Head of caudate nucleus (tissue), 42 donors: ENCODE measurements at places on chromosomes 7 and 10.

- no peak for DNase-seq
Observed at GRCh38 chr7:935874-936385, 18.6 kb downstream of the ADAP1 start.

DNA sequence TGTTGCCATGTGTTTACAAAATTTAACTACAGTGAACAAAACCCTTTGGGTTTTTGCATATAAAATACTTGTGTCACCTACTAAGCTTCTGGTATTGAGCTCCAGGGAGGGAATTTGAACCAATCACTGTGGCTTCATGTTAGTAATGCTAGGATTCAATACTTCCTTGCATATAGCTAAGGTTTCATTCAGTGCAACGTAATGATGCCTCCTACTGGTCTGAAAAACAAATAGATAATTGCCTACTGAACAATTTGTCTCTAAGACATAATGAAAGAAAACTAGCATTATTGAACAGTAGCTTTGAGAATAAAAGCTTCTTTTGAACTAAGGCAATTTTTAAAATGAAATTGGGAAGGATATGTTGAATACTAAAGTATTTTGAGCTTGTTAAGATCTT, 244.4 kb downstream of the ZWINT start:
- no peak for DNase-seq

- no peak for DNase-seq
Observed at GRCh38 chr7:102077081-102077480, 209.6 kb upstream of the SH2B2 start.

DNA sequence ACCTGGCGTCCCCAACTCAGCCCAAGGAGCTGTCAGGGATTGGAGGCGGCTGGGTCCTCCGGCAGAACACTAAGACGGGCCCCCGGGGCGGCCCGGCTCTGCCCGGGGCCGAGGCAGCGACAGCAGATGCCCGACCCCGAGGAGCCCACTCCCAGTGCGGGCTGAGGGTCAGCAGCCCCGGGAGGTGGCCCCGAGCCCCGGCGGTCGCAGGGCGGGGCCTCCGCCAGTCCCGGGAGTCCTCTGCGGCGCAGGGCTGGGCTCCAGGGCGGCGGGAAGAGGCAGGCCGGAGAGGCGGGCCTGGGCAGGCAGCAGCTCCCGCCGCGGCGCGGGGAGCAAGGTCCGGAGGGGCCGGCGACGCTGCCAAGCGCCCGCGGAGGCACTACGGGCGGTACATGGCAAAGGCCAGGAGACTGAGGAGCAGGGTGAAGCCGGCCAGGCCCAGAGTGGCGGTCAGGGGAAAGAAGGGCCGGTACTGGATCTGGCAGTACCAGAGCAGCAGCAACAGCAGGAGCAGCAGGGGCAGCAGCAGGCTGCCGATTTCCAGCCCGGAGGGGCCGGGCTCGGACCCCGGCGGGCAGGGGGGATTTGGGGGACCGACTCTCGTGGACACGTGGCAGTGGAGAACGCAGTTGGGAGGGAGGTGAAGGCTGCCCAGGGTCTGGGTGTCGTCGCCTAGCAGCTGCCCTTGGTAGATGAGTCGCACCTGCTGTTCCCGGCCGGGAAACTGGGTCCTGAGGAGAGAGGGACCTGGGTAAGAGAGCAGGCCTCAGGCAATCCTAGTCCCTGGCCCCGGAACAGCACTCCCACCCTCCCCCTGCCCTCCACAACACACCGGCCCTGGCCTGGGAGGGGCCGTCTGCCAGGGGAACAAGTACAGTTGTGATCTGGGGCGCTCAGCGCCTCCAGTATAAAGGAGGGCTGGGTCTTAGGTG, 827 bp upstream of the FASTK start:
- DNase-seq: no peak

- no peak for DNase-seq
Observed at GRCh38 chr7:95921543-95921942, 149.2 kb downstream of the DYNC1I1 start.

GRCh38 chr7:43784030-43784584, 25.6 kb downstream of the BLVRA start:
- DNase-seq: no peak

DNA sequence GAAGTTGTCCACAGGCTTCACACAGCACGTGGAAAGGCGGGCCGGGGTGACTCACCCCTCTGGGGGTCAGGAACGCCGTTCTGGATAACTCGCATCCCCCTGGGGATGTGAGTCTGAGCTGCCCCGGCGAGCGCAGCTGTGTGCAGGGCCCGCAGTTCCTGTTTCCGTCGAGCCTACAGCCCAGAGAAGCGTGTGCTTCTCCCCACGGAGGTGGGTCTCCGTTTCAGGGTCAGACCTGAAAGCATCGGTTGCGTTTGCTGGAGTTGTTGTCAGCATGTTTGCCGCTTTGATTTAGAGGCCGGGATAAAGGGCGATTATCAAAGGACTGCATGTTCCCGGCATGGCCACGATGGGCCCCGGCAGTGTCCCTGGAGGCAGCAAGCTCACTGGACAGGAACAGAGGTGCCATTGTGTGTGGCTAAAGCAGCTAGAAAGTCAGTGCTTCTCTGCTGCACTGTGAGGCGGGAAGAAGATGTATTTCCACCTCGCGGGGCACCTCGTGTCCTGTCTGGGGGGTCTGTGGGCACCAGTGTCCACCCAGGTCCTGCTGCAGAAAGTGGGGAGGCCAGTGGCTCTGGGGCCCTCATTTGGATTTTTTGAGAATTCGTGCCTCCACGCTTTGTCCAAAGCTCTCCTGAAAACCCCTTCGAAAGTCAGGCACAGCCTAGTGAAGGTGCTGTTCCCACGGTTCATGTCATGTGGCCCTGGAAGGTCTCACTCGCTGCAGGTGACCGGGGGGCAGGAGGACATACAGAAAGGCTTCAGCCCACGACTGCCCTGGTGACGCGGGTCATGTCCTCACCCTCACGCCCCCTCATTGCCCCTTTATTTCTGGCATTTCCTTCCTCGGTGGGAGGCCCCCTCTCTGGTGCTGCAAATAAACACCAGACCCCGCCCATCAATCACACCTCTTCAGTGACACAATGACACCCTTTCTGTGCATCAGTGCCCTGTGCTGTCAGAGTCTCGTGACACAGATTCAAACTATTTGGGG, 27.4 kb upstream of the GDI2 start:
- DNase-seq: peak; percentile 59

- DNase-seq: no peak
Observed at GRCh38 chr7:13466874-13467547, 522.5 kb downstream of the ETV1 start.

DNA sequence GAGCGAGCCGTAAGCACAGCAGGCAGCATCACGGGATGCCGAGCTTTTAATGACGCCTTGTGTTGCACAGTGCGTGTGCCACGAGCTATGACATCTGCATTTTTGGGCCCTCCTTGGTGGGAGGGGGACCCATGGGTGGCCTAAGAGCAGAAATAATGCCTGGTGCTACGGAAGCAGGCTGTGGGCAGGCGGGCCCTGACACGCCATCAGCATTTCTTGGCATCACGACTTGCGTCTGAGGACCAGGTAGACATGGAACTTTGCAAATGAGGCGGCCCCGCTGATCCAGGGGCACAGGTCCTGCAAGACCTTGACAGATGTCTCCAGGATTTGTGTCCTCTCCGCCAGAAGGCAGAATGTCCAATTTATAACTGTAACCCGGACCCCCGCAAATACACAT, 117.8 kb upstream of the RNF32 start:
- no peak for DNase-seq

DNA sequence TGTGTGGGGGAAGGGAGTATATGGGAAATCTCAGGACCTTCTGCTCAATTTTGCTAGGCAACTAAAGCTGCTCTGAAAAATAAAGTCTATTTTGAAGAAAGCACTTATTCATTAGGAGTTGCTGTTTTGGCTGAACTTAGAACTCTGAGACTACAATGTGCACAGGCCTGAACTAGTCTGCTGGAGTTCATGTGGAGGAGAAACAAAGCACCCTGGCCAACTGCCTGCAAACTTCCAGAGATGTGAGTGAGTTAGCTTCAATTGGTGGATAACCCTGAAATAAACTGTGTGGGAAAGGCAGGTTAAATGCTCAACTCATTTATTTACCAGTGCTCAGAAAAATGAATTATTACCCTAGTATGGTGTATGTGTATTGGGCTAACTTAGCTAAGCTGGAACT, 17.3 kb upstream of the FAM241B start:
- DNase-seq: no peak

DNA sequence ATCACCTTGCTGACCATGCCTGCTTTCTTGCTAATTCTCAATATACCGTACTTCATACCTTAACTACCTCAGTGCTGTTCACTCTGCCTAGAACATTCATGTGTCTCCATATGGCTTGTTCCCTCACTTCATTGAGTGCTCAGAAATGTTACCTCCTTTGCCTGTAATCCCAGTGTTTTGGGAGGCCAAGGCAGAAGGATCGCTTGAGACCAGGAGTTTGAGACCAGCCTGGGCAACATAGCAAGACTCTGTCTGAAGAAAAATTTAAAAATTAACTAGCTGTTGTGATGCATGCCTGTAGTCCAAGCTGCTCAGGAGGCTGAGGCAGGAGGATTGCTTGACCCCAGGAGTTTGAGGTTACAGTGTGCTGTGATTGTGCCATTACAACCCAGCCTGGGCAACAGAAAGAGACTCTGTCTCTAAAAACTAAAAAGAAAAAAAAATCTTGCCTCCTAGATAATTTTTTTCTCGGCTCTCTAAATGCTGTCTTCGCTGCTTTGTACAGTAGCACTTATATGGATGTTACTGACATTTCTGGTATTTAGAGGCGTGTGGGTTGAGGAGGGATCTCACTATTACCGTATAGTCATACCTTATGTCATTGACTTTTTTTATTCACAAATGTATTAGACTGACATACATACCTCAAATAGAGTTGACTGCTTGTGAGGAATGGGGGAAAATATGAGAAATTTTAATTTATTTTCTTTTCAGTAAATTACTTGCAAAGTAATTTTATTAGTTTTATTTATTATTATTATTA, 63.7 kb downstream of the LCOR start:
- no peak for DNase-seq

- no peak for DNase-seq
Observed at GRCh38 chr10:47379445-47379785, 4.7 kb downstream of the ZNF488 start.

GRCh38 chr7:26663874-26664273, 200.5 kb downstream of the SKAP2 start:
- no peak for DNase-seq

- DNase-seq: no peak
Observed at GRCh38 chr10:14569274-14570060, 205.2 kb downstream of the FAM107B start.

- no peak for DNase-seq
Observed at GRCh38 chr10:14712991-14713424, 61.7 kb downstream of the FAM107B start.

GRCh38 chr7:29593459-29593858, 29.8 kb downstream of the PRR15 start:
- no peak for DNase-seq

DNA sequence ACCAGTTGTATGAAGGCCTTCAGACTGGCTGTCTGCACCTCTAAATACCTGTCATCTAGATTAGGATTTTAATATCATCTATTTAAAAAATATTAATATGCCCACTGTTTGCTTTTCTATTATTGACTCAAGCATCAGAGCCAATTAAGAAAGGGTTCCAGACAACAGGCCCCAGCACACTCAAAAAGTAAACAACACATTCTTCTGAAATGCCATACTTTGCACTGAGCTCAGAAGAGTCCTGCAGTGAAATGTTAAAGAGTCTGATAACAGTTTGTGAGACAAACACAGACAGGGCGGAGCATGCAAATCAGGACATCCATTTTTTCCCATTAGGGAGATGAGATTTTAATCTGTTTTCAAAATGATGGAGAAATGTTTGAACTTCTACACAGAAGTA, 45.9 kb upstream of the KLF6 start:
- DNase-seq: no peak

DNA sequence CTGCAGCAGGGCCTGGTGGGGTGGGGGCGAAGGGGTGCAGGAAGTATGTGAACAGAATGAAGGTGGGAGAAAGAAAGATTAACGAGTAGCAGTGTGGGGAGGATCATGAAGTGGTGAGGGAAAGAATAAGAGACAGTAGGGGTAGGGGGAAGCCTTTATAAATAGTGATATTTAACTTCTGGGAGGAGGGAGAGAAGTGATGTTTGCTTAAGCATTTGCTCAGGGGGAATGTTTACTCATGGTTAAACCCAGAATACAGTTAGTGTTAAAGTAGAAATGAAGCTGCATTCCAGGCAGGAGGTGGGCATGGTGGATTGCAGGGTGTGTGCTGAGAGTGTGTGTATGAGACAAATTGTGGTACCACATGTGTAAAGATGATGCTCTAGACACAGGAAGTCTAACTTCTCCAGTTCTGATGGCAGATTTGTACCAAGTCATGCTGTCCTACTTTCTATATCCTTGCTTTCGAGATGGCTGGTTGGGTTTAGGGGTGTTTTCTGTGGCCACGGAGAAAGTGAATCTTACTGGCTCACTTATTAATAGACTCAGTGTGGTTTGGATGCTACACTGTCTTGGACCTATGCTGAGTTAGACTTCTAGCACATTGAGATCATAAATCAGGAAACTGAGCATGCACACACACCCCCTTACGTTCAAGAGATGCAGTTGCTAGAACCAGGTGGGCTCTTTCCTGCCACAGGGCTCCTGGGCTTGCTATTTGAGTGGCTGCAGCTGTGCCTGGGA, 10.6 kb upstream of the DNMBP start:
- no peak for DNase-seq

GRCh38 chr10:121592155-121592890, 5.9 kb downstream of the FGFR2 start:
- no peak for DNase-seq

DNA sequence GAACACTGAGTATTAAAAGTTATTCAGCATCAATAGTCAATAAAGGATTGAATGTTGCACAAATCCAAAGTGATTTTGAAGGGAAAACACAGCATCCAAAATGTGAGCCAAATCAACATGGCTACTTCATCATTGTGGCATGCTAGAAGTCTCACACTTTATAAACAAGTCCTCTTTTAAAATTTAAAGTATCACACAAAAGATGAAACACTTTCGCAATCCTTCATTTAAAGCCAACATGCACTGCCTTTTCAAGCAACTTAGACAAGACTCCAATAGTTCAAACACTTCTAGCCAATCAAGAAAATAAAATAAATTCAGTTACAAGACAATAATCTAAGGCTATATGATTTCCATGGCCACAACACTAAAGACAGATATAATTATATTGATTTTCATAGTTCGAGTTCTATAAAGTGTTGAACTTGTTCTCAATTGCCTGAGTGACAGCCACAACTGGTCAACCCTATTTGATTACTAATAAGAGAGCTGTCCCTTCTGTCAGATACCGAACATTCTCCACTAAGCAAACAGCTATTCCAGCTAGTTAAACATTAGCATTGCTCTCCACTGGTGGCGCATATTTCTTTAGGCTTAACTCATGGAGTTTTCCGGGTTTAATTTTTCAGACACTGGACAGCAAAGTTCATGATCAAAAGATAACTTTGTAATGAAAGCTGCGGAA, 8.3 kb downstream of the EBF3 start:
- no peak for DNase-seq

DNA sequence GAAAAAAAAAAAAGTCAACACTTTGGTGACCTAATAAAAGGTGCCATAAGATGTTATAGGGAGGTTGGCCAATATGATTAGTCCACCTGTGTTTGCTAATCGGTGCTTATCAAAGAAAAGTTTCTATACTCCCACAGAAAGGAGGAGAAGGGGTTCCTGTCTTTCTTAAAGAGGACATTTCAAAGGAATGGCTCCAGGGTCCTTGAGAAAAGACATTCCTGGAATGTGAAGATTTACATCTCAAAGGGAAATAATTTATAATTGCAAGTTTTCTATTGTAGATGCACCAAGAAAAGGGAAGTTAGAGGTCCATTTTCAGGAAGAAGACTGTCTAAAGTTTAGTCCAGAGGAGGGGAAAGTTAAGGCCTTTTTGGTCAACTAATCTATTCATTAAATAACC, 715.3 kb downstream of the NXPH1 start:
- DNase-seq: no peak
